Activated T-cell treated with anti-CD3 and anti-CD28 coated beads, Interleukin-2, amount 50 U/mL, for 24 hours (primary cell): ENCODE measurements at places on chromosomes 5 and 9.

GRCh38 chr5:168713051-168713450 lies 133.9 kb upstream of the PANK3 start:
- DNase-seq, result no peak

GRCh38 chr5:73612799-73613198 lies 13.2 kb upstream of the ARHGEF28 start:
- DNase-seq, result no peak

DNA sequence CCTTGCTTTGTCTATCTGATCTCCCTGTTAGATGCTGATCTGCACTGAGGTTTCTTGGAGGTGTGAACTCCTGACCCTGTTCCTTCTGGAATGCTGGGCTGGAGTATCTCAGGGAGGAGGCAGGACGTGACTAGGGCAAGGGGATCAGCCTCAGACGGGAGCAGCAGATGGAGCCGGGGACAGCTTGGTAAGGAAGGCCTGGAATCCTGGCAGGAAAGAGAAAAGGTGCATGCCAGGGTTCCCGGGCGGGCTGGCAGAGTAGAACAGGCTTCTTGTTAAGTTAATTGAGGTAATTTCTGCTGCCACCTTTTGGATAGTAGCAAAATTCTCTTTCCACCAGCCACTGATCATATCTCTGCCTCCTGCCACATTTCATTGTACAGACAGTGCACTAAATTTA lies 180.9 kb downstream of the ZNF462 start:
- no peak for DNase-seq

DNA sequence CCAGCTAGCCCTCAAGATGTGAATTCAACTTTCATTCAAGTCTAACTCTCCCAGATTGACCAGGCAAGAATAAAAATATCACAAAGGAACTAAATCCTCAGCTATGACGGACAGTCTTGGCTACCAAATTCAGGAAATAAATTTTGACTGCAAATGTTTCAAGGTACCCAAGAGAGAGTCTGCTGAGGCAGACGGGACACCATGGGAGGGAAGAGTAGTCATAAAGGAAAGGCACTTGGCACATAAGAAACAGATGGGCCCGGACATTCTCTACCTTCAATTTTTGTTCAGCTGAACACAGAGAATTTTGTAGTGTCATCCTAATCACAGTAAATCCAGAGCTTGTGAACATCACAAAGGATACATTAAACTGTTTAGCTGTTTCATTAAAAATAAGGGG lies 390.0 kb downstream of the DTWD2 start:
- DNase-seq, result no peak

DNA sequence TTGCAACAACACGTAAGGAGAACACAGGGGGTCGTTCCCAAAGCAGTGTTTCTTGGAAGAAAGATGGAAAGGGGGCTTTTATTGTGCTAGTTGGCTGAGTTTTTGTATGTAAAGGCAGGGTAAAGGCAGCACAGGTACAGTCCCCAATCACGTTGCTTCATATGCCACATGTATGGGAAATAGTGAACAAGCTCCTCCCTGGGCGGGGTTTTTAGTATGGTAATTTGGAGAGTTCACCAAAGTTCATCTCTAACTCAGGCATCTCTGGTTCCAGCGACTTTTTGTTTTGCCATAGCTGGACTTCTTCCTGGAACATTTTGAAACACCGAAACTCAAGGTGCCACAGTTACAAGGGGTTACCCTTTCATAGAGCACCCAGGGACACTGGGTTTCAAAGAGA lies 133.9 kb downstream of the CAAP1 start:
- DNase-seq, result no peak

DNA sequence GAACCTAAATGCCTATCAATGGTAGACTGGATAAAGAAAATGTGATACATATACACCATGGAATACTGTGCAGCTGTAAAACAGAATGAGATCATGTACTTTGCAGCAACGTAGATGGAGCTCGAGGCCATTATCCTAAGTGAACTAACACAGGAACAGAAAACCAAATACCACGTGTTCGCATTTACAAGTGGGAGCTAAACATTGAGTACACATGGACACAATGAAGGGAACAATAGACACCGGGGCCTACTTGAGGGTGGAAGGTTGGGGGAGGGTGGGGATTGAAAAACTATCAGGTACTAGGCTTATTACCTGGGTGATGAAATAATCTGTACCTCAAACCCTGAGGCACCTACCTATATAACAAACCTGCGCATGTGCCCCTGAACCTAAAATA lies 22.4 kb upstream of the DEPDC1B start:
- DNase-seq, result no peak

DNA sequence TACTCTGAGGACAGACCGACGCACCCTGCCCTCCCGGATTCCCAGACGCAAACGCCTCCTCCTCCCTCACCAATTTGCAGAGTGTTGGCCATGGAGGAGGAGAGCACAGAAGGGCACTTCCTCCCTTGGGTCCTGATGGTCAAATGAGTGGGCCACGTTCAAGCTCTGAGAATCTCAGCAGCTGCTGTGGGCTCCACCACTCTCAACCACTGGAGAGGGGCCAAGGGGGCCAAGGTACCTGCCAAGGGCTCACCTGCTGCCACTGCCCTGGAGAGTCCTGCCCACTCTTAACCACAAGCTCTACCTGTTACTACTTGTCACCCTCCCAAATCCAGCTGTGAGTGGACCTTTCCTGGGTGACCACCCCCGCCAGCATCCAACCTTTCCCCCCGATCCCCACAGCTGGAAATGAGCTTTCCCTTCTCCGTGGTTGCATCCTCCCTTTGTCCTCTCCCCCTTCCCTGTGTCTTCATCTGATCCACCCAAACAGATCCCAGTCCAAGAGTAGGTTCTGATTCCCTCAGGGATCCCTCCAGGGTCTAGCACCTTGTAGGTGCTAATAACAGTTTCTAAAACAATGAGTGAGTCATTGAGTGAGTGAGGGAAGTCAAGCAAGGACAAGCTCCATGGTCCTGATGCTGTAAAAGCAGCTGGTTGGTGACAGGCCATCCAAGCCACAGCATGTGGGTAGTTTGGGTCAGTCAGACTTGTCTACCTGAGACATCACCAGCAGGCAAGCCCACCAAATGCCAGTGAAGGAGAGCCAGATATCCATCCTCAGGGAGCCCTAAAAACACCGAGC lies 69.7 kb downstream of the FAM114A2 start:
- no peak for DNase-seq

GRCh38 chr5:69261034-69261433 lies 26.3 kb downstream of the CDK7 start:
- DNase-seq, result no peak

DNA sequence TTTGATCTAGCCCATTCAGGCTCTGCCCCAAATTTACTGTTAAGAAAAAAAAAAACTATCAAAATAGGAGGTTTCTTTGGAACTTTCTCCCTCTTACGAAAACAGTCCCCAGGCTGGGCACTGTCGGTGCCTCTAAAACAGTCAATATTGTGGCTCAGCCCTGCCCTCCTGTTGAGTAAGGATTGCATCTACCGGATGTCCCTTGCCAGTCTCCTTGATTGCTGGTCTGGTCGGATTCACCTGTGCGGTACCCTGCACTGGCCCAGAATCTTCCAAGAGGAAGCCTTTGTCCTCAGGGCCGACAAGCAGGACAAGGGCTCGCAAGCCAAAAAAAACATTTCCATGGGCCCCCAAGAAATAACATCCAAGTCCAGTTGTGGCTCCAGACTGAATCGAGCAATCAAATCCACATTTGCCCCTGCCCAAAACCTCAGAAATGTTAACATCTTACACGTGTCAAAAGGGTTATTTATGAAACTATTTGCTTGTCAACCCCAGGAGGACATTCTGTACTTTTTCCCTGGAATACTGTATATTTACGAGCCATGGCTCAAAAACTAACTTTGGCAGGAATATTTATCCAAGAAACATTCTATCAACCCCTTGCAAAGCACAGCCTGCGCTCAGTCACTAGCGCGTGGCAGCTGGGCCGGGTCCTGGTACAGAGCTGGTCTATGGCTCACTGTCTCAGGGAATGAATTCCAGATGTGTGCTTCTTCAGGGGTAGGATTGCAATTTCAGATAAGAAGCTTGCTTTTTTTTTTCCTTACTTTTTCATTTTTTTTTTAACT lies 129.2 kb upstream of the ADRA1B start:
- no peak for DNase-seq

GRCh38 chr5:102211165-102211564 lies 84.9 kb downstream of the SLCO4C1 start:
- DNase-seq, result no peak

DNA sequence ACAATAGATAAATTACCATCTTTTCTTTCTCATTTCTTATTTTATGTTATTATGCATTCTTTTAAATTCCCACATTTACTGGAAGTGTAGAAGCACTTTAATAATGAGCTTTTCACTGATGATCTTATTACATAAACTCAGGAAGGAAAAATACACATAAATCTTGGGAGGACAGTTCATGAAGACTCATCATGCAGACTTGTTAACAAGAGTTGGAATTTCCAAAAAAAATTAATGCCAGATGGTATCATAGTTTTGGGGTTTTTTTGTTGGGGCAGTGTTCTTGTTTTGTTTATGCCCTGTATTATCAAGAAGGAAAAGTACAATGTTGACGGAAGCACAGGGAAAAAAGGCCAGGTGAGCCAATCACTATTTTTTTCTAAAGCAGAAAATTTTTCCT lies 35.1 kb downstream of the CEMIP2 start:
- no peak for DNase-seq

DNA sequence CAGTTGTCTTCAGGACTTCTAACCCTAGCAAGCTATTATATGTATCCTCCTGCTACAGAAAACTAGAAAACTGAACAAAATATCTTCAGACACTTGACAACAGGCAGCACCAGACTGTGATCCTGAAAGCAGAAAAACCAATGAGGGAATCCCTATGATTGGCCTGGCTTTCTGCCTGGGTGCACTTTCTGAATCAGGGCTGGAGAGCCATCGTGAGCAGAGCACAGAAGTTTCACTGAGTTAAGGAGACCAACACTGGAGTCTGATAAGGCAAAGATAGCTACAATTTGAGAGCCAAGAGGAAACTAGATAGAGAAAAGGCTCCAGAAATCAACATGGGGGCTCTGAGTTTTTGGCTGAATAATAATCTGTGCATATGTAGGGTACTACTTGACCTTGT lies 106.5 kb downstream of the FANCC start:
- no peak for DNase-seq

GRCh38 chr9:135790850-135791249 lies 88.9 kb downstream of the KCNT1 start:
- no peak for DNase-seq

DNA sequence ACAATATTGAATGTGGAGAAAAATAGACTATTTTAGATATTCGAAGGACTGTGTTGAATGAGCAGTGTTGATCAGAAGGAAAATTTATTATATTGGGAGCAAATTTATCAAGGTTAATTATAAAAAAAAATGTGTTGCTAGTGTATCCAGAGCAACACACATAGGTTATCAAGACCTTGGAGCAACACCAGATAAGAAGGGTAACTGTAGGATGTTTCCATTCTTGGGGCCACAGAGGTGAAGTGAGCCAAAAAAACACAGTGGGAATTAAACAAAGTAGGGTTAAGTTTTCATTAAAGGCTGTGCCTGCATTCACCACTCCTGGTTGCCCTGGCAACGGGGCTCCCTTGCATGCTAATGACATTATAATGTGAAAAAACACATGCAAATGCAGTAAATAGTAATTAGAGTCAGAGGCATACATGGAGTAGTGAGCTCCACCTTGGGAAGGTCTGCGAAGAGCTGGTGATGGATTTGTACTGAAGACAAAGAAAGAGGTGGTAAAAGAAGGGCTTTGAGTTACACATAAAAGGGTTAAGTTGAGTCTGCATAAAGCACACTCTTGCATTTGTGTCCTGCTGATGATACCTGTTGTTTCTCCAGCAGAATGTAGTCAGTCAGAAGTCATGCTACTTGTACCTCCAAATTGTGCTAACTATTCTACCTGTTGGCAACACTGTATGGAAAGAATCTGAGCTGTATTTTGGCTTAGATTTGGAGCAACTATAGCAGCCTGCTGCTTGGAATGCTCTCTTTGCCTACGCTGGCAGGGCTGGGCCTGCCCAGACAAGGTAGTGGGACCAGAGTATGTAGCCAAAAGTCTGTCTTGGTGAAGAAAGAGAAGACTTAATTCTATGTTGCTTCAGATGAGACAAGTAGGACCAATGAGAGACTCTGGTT lies 59.6 kb downstream of the ATG10 start:
- no peak for DNase-seq

- DNase-seq, result no peak
Measured at GRCh38 chr9:75962013-75962661, 71.7 kb downstream of the PCSK5 start.

GRCh38 chr5:166317425-166317824 lies 1974.0 kb upstream of the WWC1 start:
- no peak for DNase-seq

GRCh38 chr9:93843396-93843795 lies 111.8 kb downstream of the BARX1 start:
- DNase-seq, result no peak

DNA sequence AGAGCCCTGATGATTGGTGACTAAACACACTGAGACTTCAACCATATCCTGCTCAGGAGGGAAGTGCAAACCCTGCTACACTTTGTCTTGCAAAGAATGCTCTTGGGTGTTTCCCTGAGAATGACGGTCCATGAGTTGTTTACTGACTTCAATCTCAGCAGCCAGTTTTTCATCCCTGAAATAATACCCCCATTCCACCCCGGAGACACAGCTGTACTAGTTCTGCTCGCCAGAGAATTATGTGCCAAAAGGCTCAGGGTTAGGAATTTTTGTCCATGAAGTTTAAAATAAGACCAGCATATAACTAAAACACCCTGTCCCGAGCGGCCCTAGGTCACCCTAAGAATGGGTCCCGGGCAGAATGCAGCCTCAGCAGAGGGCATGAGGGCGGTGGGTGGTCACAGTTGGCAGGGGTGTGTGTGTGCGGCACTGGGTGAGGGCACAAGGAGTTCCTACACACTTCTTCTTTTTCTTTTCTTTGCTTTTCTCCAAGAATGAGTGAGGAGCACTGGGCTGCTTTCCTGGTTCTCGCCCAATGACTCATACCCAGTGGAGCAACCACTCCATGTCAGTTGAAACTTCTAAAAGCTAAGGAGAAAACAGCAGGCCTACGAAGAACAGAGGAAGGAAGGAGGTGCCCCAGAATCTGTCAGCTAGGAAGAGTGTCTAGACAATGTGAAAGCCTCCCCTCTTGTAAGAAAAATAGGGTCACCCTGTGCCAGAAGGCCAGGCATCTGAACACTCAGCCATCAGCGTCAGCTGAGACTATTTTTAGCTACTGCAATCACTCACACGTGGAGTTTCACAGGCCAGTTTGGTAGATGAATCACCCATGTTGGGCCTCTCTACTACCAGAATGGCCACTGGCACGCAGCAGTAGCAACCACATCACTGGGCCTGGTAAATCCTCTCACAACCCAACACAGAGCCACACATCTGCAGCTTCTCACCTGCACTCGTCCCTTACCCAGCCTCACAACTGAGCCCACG lies 105.9 kb downstream of the DPYSL3 start:
- no peak for DNase-seq
